ENCODE measurements at places on chromosomes 4 and X.

DNA sequence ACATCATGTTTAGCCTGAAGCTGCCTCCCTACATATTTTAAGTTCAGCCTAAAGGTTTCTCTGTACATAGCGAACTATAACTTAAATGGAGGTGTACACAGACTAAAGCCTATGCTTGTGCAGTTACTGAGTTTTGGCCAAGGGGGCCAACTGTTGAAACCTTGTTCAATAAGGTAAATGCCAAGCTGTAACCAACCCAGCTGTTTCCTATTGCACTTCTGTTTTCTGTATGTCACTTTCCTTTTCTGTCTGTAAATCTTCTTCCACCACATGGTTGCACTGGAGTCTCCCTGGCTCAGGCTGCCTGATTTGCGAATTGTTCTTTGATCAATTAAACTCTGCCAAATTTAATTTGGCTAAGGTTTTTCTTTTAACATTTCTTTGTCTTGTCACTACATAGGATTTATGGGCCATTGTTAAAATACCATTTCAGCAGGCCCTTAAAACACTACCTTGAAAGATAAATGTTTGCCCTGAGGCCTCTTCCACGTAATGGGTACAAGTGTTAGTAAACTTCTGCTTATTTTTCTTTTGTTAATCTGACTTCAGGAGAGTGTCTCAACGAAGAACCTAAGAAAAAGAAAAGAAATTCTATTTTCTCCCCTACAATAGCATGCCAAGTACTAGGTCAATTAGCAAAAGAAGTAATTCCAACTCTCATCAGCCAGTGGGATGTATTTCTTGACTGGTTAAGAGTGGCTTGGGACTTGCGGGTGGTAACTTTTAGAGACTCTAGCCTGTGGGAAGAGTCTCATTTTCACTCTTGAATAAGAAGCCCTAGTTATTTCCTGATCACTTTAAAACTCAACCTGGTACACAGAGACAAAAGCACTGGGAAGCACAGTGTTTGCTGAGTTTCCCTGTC is 45.7 kb upstream of the PRSS12 start:
- no peak for DNase-seq

DNA sequence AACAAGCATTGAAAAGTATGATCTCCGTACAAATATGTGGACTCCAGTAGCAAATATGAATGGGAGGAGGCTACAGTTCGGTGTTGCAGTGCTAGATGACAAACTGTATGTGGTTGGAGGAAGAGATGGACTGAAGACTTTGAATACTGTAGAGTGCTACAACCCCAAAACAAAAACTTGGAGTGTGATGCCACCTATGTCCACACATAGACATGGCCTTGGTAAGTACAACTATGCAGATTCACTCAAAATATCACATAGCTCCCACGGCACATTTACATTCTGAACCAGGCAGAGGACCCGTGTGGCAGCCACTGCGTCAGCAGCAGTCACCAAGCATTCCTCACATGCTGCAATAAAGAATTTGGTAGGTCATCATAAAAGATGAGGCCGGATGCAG is 41.3 kb downstream of the KLHL5 start:
- DNase-seq, result no peak

DNA sequence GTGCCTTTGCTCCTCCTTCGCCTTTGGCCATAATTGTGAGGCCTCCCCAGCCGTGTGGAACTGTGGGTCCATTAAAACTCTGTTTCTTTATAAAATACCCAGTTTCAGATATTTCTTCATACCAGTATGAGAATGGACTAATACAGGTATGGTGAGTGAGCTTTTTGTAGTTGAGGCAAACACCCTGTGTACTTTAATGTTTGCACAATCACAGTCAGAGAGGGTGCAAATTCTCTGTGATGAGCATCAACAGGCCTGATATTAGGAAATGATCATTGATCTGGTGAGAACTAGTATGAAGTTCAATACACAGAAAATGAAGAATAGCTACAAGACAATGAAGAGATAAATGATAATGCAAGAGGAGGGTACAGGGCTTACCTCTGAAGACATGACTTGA is 744.6 kb downstream of the RPA4 start:
- no peak for DNase-seq

- peak; percentile 92 for DNase-seq
Observed at GRCh38 chrX:17459008-17459611, 84.1 kb downstream of the NHS start.

DNA sequence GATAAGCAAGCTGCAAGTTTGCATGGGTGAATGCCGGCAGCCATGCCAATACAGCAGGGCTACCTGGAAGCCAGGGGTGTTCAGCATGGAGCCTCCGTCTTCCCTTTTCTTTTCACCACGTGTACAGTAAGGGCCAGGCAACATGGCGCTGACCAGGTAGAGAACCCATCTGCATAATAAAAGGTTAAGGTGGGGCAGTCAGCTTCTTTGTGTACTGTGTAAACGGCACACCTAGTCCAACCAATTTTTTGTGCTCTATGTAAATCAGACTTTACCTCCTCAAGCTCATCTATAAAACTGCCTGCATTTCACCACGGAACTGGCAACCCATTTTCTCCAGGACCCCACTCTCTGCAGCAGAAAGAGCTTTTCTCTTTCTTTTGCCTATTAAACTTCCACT is 286.8 kb upstream of the VCX3A start:
- no peak for DNase-seq

GRCh38 chrX:20729416-20729815 is 462.7 kb upstream of the RPS6KA3 start:
- no peak for DNase-seq

GRCh38 chr4:111773858-111774257 is 371.4 kb upstream of the FAM241A start:
- no peak for DNase-seq

GRCh38 chrX:134661295-134661694 is 3.0 kb upstream of the PLAC1 start:
- no peak for DNase-seq

DNA sequence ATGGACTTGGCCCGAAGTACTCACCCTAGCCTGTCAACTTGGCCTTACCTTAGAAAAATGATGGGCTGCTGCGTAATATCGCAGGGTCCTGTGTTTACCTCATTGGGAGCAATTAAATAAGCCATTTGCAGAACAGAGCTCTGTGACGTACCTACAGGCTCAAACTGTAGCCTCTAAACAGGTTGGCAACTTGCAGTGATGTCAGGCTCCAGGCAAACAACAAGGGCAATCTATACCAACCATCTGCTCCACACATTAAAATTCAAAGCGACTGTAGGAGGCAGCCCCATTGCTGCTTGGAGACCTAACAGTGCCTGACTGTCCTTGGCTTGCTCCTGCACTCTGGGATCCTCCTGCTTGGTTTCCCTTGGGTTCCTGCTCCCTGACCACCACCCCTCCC is 17.2 kb downstream of the VGLL1 start:
- DNase-seq, result peak; percentile 50

GRCh38 chrX:13489454-13489853 is 79.9 kb upstream of the EGFL6 start:
- DNase-seq, result no peak

- DNase-seq, result no peak
Observed at GRCh38 chr4:52017814-52018213, 2.3 kb downstream of the LRRC66 start.

DNA sequence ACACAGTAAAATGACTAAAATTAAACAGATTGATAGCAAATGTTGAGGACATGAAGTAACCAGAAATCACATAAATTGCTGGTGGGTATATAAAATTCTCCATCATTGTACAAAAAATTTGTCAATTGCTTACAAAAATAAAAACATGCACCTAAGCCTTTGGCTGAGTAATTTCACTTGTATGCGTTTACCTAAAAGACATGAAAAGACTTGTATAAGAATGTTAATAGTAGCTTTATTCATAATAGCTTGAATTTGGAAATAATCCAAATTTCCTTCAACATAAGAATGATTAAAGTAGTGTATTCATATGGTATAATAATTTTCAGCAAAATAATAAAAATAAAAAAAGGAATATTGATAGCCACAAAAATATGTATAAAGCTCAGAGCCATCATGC is 37.7 kb downstream of the PDHA2 start:
- DNase-seq, result no peak

- no peak for DNase-seq
Observed at GRCh38 chr4:146212781-146213180, 1.6 kb upstream of the REELD1 start.

- DNase-seq, result no peak
Observed at GRCh38 chr4:75248770-75249407, 265.3 kb downstream of the RCHY1 start.

GRCh38 chrX:113906168-113906567 is 677.7 kb upstream of the HTR2C start:
- DNase-seq, result no peak

GRCh38 chrX:68938244-68939004 is 109.6 kb downstream of the EFNB1 start:
- no peak for DNase-seq

- peak; percentile 84 for DNase-seq
Observed at GRCh38 chr4:88818631-88819470, 121.2 kb upstream of the NAP1L5 start.

DNA sequence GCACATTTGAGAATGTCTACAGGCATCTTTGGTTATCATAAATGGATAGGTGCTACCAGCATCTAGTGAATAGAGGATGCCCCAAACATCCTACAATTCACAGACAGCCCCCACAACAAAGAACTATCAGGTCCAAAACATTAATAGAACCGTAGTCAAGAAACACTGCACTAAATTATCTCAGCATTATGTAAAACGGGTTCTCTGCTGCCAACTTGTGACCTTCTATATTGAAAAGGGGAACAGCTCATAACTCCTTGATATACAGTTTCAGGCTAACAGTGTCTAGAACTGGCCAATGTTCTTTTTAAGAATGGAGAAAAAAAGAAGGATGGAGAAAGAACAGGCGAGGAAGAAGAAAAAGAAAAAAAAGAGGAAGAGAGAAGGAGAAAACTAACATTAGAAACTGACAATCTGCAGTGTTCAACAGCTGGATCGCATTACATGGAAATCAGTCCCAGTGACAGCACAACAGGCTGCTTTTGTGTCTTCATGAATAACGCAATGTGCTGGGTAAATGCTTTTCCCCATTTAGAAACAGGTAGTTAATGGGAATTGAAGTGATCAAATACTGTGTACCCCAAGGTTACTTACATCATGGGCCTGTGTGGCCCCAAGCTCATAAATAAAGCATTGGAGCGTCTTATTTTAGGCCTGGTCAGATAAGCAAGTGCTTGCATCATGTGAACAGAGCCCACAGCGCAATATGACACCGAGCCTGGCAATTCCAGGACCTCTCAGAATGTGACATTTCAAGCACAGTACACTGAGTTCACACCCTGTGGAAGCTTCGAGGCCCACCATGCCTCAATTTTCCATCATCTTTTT is 339.5 kb downstream of the DHX15 start:
- DNase-seq, result no peak

DNA sequence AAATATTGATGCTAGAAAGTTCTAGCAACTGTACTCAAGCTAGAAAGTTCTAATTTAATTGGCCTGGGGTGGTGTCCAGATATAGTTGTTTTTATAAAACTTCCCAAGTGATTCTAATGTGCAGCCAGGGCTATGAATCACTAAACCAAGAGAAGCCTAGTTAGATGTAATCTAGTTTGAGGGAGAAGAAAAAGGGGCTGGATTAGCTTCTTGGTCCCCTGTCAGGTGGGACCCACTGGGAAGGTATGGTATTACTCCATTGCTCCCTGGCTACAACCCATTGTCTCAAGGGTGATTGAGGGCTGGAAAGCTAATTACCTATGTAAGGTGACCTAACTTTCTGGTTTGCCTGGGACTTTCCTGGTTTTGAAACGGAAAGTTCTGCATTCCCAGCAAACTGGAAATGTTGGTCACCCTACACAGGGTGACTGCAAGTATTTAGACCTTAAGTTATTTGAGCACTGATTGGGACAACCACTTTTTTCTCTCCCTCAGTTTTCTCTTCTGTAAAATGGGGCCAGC is 23.9 kb upstream of the MSN start:
- DNase-seq, result no peak

GRCh38 chr4:76841026-76841425 is 56.9 kb downstream of the SOWAHB start:
- DNase-seq, result no peak

- no peak for DNase-seq
Observed at GRCh38 chr4:166846939-166847338, 387.4 kb downstream of the SPOCK3 start.

DNA sequence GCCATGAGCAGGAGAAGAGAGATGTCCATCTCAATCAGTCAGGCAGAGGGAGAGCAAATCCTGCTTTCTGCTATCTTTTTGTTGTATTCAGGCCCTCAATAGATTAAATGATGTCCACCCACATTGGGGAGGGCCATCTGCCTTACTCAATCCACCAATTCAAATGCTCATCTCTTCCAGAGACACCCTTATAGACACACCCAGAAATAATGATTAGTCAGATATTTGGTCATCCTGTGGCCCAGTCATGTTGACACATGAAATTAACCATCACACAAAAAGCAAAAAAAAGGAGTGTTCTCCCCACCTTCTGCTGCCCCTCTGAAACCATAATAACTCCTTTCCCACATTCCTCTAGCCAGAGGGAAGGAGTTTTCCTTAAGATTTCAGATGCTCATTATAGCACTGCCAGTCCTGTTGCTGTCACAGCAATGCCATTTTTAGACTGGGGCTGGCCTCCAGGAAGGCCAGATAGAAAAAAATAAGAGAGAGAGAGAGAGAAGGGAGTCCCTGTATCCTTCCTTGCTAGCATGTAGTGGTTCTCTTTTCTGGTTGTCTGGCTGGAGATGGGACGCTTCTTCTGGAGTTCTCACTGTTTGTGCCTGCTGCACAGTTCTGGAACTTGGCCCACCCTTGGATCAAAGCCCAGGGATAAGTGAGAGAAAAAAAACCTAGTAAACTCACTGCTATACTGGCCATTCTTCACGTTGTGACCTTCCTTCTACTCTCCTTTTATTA is 177.7 kb downstream of the RBM46 start:
- DNase-seq, result no peak

DNA sequence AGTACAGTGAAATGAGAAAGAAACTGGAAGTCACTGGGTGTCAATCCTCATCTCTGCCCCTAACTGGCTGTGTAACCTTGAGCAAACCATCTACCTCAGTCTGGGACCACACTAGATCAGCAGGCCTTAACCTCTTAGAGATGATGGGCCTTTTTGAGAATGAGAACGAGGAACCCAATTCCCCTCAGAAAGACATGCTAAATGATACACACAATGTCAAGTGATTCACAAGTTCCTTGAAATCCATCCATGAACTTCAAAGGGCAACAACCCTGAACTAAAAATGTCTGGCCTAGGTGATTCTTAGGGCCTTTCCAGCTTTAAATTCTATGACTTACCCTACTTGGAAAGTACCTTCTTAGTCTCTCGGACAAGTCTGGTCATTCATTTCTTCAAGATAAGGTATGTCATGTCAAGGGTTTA is 47.4 kb downstream of the ACSL4 start:
- DNase-seq, result no peak

- DNase-seq, result no peak
Observed at GRCh38 chr4:179415037-179415846, 1973.0 kb upstream of the AGA start.

DNA sequence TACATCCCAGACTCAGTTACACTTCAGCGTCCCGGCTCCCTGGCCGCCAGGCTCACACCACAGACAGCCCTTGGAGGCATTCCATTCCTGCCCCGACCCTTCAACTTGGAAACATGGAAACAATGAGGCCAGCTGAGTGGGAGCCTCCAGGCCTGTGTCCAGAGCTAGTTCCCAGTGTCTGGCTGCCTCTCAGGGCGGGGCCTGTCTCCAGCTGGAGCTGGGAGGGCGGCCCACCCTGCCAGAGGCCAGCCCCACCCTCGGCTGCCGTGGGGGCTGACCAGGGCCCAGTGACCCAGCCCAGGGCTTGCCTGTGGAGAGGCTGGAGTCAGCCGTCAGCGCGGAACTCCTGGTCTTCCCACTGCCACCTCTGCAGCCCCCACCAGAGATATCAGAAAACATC is 37.4 kb upstream of the SPON2 start:
- no peak for DNase-seq

Measured in NCI-H446 treated with DMSO at 0.1 percent for 48 hours (cell line).